B cell (primary cell): ENCODE measurements at places on chromosomes 7 and 10.
A peak's percentile ranks its signal among the peaks of the same experiment; 100 is the strongest.

DNA sequence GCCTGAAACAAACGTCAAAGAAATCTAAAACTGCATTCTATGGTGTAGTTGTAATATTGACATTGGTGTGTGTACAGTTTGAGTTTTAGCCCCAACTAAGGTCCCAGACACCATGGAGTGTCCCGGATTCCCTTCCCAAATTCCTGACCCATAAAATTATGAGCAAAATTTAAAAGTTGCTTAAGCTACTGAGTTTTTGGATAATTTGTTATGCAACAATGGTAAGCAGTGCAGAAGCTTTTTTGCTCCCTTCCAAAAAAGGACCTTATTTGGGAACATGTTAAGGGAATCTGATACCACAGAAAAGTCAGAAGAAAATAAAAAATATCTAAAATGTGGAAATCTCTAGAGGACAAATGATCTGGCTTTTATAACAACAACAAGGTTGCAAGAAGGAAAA lies 63.3 kb upstream of the KMT2E start:
- no peak for DNase-seq

DNA sequence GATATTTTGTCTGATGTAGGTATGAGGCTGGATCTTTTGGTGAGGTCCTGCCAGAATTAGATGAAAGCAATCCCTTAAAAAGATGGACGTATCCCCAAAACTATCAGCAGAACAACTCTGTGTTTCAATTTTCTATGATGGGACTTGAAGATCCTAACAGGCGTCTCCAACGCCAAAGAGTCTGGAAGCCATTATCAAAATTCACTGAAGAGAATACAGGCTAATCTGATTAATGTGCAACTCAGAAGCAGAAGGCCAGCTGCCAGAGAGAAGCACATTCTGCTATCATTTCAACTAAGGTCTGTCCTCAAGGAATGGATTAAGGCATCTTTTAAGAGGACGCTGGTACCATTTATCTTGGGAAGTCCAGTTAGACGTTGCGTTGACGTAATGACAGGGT lies 119.7 kb downstream of the FGFR2 start:
- no peak for DNase-seq

DNA sequence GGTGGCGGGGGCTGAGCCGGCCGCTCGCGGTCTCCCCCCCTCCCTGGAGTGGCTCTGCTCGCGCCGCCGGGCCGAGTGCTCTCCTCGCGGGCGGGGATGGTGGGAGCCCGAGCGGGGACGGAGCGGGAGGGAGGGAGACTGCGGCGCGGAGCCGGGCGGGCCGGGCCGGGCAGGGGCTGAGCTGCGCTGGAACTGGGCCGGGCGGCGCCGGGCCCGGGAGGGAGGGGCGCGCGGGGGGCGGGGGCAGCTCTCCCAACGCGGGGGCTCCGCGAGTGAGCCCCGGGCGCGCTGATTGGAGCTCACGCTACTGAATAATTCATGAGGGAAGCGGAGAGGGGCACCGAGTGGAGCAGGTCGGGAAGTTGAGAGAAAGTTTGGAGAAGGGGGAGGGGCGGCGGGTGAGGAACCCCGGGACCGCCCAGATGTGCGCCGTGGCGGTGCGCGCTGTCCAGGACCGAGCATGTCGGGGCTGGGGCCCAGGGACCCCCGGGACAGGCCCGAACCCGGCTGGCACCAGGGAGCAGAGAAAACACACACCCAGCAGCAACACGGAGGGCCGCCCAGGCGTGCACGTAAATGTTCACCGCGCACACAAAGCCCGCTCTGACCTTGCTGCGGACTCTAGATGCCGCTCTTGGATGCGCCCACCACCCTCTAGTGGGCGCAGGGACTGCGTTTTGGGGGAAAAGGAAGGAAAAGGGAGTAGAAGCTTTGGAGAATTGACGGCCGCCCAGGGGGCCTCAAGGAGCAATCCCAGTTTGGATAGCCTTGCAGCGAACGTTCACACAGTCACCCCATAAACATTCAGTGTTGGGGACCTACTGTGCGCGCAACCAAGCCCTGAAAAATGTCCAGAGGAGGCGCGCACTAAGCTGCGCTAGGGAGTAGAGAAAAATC lies at the start of gene EPHB4:
Gene EPHB4, minus strand, starts transcription at position 194 of the 897 bp plus-strand sequence. CDS start 493 bp downstream, outside the sequence.
- peak; percentile 42 for DNase-seq

DNA sequence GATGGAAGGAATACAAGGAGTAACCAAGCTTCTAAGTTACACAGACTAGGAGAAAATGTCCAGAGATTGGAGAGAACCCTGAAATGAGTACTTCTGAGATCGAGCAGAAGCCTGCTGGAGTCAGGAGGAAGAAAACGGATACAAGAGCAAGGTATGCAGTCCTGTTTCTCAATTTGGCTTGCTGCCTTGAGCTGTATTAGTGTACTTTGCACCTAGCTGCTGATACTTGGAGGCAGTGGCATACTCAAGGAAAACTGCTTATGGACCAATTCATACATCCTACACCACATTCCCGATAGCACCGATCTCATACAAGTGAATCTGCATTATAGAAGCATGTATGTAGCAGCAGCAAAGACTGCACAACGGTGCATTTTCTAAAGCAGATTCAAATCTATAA lies 14.4 kb downstream of the PIP4K2A start:
- DNase-seq = no peak

DNA sequence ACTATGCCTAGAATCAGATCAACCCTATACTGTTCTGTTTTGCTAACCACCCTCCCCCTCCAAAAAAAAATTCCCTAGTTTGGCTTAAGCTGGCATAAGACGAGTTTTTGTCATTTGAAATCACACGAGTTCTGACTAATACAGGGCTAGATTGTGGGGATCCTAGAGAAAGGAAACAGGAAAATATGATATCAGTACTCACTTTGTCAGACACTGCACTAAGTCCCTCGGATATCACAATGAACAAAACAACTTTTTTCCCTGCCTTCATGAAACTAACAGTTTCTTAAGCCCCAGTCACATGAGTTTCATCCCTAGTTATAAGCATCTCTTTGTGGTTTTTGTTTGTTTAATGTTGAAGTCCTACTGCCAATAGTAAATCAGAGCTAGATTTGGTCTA lies 118.5 kb downstream of the ITGB8 start:
- no peak for DNase-seq

- DNase-seq = no peak
Observed at GRCh38 chr10:25112016-25112415, 62.8 kb upstream of the GPR158 start.

- no peak for DNase-seq
Observed at GRCh38 chr10:75466886-75467285, 35.5 kb downstream of the LRMDA start.

GRCh38 chr10:1251769-1252168 lies 195.6 kb downstream of the WDR37 start:
- DNase-seq = no peak

- no peak for DNase-seq
Observed at GRCh38 chr7:89200758-89201157, 405.2 kb upstream of the TEX47 start.

DNA sequence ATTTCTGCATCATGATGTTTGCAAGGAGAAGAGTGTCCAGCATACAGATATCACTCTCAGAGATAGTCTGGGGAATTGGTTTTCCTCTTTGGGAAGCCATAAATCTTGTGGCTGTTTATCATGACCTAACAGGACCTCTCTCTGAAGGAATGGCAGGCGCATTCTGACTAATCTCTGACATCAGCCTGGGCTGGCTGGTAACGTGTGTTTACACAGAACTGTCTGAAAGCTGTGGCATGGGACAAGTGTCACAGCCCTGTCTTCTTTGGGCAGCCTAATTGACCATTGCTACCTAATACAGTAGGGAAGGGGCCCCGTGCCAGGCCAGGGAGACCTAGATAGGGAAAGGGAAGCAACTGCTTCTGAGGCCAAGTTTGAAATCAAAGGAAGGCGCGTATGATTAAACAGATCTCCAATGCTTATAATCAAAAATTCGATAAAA lies 73.9 kb upstream of the CABCOCO1 start:
- DNase-seq = no peak

- no peak for DNase-seq
Observed at GRCh38 chr7:30505174-30505697, 607 bp upstream of the GGCT start.
